ENCODE measurements at places on chromosomes 11 and 22.
A peak's percentile ranks its signal among the peaks of the same experiment; 100 is the strongest.

DNA sequence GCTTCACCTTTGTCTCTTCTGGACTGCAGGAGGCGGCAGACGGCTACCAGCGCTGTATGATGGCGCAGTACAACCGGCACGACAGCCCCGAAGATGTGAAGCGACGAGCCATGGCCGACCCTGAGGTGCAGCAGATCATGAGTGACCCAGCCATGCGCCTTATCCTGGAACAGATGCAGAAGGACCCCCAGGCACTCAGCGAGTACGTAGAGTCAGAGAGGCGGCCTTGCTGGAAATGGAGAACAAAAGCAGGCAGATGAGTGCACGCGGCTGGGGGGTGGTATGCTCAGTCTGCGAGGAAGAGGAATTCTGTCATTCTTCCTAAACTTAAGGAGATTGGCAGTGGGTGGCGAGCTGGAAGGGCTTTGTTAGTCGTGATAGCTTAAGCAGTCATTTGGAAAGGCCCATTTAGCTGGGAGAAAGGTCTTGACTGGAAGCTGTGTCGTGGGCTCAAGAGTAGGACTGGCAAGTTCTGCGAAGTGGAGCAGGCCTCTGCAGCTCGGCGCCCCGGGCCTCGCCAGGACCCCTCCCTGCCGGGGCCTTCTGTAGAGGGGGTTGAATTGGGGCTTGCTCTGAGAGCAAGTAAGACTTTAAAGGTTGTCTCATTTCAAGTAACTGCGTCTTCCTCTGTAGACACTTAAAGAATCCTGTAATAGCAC is 3.0 kb upstream of the FERMT3 start:
- no peak for DNase-seq

- no peak for DNase-seq
Observed at GRCh38 chr11:95734009-95734572, 55.5 kb downstream of the FAM76B start.

DNA sequence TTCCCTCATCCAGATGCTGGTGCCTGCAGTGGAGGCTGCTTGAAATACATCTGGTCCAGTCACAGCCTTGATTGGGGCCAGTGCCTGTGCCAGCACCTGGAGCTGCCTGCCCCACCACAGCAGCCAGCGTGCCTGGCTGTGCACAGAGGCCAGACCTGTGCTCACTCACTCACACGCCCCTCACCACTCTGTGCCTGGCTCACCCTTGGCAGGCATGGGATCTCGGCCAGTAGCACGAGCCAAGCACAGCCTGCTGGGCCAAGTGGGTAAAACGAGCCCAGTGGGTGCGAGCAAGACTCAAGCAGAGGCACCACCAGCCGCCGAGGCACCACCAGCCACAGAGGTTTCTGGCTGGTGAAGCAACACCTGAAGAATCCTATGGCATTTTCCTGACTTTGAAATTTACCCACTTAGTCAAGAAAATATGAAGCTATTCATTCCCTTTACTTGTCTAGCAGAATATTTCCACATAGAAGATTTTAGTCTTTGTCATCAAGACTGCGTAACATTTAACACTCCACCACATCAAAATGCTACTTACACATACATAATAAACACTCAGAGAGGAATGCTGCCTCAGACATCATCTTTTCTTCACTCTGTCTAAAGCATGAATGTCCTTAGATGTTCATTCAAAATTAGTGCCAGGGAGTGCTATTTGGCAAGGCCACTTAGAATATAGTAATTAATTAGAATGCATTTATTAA is 424.3 kb upstream of the FAT3 start:
- no peak for DNase-seq

DNA sequence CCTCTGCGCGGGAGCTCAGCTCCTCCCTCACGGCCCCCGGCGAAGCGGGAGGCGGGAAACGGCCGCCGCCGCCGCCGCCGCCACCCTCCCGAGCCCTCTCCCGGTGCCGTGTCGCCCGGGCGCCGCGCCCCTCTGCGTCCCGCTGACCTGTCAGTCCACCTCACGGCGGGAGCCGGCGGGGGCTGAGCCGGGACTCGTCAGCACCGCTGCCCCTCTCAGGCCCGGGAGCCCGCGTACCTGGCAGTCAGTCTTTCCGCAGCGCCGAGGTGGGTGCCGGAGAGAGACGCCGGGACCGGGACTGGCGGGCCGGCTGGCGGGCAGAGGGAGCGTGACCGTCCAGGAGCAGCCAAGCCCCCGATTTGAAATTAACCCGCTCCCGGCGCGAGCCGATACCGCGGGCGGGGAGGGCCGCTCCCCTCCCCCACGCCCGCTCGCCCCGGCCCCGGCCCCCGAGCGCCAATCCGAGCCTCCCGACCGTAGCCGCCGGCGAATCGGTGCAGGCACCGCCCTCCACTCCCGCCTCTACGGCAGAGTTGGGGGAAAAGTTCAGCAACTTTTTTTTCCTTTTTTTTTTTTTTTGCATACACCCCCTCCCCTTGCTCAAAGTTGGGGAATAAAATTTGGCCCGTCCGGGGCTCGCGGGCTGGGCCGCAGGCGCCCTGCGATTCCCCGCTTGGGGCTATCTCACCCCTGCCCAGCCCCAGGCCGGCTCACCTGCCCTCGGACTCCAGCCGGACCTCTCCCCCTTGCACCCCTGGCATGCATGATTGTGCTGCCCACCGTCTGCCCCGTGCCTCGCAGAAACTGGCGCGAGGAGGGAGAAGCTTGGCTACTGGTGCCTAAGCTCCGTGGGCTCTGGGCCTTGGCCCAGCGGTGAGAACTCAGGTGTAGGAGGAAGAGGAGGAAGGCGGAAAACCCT is 774 bp upstream of the E2F8 start:
- DNase-seq, result peak; percentile 13

GRCh38 chr11:72039856-72040401 is 40.4 kb downstream of the NUMA1 start:
- peak; percentile 19 for DNase-seq

DNA sequence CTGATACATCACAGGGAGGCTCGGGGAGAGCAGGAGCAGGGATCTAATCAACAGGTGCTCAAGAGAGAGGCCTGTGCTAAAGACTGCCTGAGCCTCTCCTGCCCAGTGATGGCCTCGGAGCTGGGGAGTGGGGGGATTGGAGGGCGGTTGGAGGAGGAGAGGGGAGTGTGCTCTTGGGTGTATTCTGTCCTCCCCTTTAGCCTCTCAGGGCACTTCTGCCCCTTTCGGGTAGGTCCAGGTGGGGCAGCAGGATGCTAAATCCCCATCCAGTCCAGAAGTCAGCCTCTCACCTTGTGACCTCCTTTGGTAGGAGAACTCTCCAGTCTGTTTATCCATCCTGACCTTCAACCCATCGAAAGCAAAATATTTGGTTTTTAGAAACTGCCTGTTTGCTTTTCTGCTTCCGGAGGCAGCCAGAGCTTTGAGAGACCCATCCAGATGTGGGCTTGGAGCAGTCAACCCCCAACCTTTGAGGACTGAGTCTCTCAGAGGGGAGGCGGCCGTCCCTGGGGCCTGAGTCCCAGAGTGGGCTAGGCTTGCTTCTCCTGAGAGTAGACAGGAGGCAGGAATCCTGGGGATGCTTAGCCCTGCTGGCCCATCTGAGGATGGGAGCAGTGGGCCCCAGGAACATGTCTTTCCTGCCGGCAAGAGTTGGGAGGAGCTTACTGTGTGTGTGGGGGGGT is 105.2 kb upstream of the SYT13 start:
- DNase-seq, result no peak

DNA sequence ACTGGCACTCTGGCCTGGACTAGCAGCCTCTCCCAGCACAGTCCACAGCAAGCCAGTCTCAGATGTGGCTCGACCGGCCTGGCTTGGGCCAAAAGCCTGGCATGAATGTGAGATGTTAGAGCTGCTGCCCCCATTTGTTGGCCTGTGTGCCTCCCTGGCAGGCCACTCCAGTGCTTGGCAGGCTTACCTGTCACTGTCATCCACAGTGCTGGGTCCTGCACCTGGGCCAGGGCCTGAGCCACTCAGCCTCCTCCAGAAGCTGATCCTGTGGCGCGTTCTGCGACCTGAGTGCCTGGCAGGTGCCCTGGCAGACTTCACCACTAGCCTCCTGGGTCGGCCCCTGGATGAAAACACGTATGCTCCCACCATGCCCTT is 36.1 kb downstream of the RRP8 start:
- no peak for DNase-seq

GRCh38 chr11:3737386-3737933 is 59.9 kb downstream of the NUP98 start:
- DNase-seq, result no peak

DNA sequence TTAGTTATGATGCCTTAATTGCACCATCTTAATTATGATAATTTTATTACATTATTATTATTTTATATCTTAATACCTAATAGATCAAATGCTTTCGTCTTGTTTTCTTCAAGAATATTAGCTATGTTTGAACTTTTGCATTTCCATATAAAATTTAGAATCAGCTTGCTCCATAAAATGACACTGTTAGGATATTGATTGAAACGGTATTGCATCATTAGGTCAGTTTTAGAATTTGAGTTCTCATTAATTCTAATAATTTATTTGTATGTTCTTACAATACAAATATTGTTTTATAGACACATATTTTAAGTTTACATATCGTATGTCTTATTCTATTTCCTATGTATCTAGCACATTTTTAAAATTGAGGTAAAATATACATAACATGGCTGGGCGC is 6.7 kb downstream of the CFAP68 start:
- DNase-seq, result no peak

DNA sequence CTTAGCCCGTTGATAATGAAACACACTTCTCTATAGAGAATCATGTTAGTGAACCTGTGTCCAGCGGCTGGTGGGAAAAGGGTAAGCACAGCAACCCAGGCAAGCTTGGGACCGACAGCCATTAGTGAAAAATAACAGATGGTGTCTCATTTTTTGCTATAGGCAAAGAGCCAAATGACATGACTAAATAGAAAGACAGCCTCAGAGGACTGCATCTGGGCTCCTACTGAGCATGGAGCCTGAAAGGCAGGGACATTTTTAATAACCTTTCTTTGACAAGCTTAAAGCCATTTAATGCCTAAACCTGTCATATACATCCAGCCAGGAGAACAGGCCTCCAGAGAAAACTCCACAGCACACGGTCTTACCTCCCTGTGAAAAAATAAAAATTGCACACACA is 67.0 kb downstream of the FANCF start:
- no peak for DNase-seq

GRCh38 chr11:100778166-100778785 is 91.2 kb downstream of the ARHGAP42 start:
- no peak for DNase-seq

DNA sequence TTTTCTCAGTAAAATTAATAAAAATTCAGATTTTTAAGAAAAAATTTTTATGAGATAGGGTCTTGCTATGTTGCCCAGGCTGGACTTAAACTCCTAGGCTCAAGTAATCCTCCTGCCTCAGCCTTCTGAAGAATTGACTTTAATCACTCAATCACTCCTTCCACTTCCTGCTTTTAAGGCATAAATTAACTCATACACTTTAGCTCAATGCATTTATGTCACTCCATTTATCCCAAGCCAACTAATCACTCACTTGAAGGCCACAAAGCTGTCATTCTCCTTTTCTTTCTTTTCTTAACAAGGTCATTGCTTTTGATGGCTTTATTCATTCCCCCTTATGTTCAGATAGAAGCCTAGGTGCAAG is 877 bp downstream of the ALG9 start:
- no peak for DNase-seq

GRCh38 chr11:73866095-73866579 is 10.5 kb downstream of the COA4 start:
- DNase-seq, result no peak

- no peak for DNase-seq
Observed at GRCh38 chr11:57357856-57358255, 19.7 kb downstream of the P2RX3 start.

GRCh38 chr11:64694026-64694755 is 28.8 kb downstream of the NRXN2 start:
- no peak for DNase-seq

GRCh38 chr11:128328955-128329551 is 258.3 kb downstream of the ETS1 start:
- DNase-seq, result peak; percentile 80

DNA sequence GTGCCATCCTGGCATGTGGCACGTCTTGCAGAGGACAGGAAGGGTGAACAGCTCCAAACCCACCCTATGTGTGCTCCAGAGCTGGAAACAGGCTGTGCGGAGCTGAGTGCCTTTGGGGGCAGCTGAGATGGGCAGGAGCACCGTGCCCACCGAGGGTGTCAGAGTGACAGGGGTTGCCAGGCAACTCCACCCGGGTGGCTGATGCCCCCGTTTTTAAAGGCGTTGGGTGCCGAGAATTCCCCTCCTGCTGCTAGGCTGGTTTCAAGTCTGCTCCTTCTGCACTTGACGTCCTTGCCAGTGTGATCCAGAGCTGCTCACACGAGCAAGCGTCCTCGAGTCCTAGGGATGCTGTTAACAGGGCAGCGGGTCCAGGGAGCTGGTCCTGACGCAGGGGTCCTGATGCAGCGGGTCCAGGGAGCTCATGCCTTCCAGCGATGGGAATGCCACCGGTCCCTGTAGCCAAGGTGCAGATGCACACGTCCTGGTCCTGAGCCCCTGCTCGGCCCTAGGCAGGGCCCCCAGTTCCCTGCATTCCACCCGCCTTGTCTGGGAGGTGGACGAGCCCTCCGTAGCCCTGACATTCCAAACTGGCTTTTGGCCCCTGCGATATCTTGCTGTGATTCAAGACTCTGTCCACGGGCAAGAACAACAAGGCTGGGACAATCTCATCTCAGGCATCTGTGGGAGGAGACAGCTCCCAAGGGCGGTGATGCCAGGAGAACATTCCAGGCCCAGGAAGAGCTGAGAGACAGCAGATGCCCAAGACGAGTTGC is 4.9 kb downstream of the KCNQ1 start:
- DNase-seq, result no peak

- no peak for DNase-seq
Observed at GRCh38 chr11:78782725-78783124, 208.1 kb upstream of the NARS2 start.

- DNase-seq, result peak; percentile 58
Observed at GRCh38 chr11:113289431-113290187, 24.8 kb upstream of the TTC12 start.

DNA sequence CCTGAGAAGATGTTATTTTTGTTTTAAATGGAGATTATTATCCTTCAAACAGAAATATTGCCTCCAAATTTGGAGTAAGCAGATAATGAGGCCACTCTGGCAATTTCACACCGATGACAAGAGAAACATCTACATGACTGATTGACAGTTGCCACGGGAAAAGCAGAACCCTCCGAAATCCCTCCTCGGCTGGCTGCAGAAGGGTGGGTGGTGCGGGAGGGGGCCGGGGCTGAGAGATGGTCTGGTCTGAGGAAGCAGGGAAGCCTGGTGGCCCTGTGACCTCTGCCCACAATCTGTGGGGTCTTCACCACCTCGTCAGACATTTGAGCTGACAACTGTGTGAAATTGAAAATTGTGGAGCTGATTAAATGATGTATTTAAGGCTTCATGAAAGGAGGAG is 503.2 kb downstream of the MN1 start:
- DNase-seq, result no peak

DNA sequence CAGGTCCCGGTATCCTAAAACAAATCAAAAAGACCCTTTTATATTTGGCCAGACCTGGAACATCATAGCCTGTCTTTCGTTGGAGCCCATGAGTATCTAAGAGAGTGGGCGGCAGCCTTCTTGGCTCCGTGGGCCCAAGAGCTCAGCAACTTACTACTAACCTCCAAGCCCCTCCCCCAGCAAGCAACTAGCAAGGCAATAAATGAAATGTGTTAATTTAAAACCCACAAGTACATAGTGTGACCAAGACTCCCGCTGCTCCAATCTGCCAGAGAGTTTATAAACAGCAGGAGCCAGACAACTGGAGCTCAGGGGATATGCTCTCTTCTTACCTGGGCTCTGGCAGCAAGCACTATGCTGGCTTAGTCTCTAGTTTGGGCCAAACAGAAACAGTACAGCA is 40.8 kb upstream of the CYP2D6 start:
- no peak for DNase-seq

- DNase-seq, result peak; percentile 11
Observed at GRCh38 chr11:104772806-104773241, 125.4 kb downstream of the CASP12 start.

- no peak for DNase-seq
Observed at GRCh38 chr11:132852361-132852760, 679.9 kb downstream of the OPCML start.
